ENCODE measurements at places on chromosomes 1 and 21. TPM values are rescaled to one million over a fixed set of nuclear protein-coding genes. Genes with fewer than 3 reads are reported as not detected.

DNA sequence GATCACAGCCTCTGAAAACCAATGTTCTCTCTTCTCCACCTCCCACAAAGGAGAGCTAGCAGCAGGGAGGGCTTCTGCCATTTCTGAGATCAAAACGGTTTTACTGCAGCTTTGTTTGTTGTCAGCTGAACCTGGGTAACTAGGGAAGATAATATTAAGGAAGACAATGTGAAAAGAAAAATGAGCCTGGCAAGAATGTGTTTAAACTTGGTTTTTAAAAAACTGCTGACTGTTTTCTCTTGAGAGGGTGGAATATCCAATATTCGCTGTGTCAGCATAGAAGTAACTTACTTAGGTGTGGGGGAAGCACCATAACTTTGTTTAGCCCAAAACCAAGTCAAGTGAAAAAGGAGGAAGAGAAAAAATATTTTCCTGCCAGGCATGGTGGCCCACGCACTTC, 35.8 kb upstream of the TDRD10 start:
- H3K27ac ChIP-seq = no peak overlapping the region
- H3K36me3 ChIP-seq = no peaks in the 10 kb centered on the region

- H3K4me1 ChIP-seq = no peaks in the 10 kb centered on the region
- H3K27ac ChIP-seq = no peak overlapping the region
- no peak for DNase-seq
- no peak overlapping the region for H3K4me3 ChIP-seq
Observed at GRCh38 chr1:244106837-244107493, 55.9 kb downstream of the ZBTB18 start.

DNA sequence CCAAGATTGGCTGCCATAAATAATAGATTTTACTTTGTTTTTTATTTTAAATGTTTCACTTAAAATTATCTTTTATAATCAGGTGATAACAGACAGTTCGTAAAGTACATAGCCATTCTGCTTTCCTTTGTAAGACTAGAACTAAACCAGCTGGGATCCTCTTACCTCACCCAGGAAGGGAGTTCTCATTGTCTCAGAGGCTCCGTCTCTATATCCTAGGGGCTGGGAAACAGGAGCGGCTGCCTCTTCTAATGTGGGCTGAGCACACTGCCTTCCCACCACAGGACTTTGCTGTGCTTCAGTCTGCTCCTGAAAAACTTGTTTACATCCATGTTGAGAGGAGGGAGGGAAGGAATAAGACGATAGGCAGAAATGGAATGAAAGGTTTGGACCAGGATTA, 45.6 kb upstream of the PGD start:
- no peaks in the 10 kb centered on the region for H3K27me3 ChIP-seq
- H3K36me3 ChIP-seq = peaks cover 1% of the 10 kb centered on the region
- no peak overlapping the region for H3K27ac ChIP-seq
- H3K4me3 ChIP-seq = no peak overlapping the region

DNA sequence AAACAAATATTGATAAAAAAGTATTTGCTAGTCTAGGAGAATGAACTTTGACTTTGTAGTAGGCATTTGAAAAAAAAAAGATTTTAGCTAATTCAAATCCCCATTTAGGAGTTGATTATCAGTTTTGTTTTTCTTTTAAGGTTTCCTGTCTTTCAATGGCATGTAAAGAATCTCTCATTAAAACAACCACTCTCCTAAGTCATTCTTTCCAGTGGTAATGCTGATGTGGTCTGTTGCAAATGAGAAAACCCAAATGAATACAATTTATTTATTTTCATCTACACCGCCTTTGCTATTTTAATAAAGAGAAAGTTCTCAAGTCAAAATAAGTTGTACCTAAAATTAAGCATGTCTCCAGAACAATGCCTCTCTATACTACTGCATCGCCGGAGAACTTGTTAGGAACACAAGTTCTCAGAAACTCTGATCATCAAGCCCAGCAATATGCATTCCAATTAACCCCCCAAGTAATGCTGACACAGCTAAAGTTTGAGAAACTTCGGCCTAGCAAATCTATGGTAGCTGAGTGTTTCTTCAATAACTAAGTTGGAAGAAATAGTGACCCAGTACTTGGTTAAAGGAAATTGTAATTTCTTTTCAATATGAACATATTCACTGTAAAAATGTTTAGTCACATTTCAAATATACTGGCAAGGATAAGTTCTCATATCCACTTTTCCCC, 255.1 kb downstream of the PTPRC start:
- H3K36me3 ChIP-seq = no peaks in the 10 kb centered on the region
- no peaks in the 10 kb centered on the region for H3K27me3 ChIP-seq
- no peak overlapping the region for H3K4me3 ChIP-seq
- DNase-seq = no peak

DNA sequence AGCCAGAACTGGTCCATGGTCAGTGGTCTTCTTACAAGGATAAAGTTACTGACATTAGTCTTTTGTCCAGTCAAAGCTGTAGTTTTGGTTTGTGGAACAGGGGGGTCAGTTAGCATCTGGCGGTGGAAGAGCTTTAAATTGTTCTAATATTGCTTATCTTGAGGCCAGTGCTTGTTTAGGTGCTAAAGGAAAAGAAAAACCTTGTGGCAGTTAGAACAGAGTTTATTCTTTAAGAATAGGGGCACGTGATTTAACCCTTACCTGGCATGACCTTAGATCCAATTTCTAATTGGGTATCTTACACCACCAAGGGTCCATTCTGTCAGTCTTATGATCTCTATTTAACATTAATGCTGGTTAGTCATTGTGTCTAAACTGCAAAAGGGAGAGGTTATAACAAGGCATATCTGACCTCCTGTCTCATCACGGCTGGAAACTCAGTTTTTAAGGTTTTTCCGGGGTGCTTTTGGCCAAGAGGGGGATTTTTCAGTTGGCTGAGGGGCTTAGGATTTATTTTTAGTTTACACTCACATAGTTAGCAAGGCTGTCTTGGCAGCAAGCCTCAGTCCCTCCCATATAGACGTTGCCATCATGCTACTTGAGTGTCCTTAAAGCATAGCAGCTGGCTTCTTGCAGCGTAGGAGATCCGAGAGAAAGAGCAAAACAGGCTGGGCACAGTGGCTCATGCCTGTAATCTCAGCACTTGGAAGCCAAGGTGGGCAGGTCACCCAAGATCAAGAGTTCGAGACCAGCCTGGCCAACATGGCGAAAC, 60.1 kb upstream of the FAM89A start:
- H3K27me3 ChIP-seq = no peaks in the 10 kb centered on the region
- no peaks in the 10 kb centered on the region for H3K4me1 ChIP-seq
- no peak overlapping the region for H3K27ac ChIP-seq
- no peaks in the 10 kb centered on the region for H3K36me3 ChIP-seq
- DNase-seq = no peak
- H3K4me3 ChIP-seq = no peak overlapping the region

- no peaks in the 10 kb centered on the region for H3K36me3 ChIP-seq
- H3K4me3 ChIP-seq = no peak overlapping the region
- H3K27ac ChIP-seq = no peak overlapping the region
- H3K27me3 ChIP-seq = no peaks in the 10 kb centered on the region
- H3K4me1 ChIP-seq = no peaks in the 10 kb centered on the region
- DNase-seq = no peak
Observed at GRCh38 chr1:96387785-96388184, 333.8 kb upstream of the PTBP2 start.

The ESRRG gene
- not detected for total RNA-seq

The DDAH1 gene
- total RNA-seq = 0.44 TPM
